Stimulated activated CD4-positive, alpha-beta T cell treated with anti-CD3 and anti-CD28 coated beads, Interleukin-2, amount 100 ng/mL, for 48 hours (primary cell): ENCODE measurements at places on chromosomes 3 and 15.

- DNase-seq = no peak
Measured at GRCh38 chr3:67031986-67032385, 33.9 kb downstream of the KBTBD8 start.

DNA sequence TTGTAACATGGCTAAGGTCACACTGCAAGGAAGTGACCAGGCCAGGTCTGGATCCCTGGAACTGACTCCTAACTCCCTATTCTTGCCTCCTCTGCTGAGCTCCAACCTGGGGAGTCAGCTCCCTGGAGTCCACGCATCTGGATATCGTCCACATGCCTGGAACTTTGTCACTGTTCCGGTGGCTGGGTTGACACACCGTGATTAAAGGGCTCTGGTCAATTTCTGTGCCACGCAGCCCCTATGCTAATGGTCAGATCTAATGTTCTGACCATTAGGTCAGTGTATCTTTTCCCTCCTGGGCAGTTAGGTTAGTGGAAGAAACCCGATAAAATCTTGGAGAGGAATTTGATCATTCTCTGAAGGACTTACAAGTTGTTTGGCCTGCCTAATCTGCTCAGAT is 1.6 kb upstream of the TPM1 start:
- no peak for DNase-seq

DNA sequence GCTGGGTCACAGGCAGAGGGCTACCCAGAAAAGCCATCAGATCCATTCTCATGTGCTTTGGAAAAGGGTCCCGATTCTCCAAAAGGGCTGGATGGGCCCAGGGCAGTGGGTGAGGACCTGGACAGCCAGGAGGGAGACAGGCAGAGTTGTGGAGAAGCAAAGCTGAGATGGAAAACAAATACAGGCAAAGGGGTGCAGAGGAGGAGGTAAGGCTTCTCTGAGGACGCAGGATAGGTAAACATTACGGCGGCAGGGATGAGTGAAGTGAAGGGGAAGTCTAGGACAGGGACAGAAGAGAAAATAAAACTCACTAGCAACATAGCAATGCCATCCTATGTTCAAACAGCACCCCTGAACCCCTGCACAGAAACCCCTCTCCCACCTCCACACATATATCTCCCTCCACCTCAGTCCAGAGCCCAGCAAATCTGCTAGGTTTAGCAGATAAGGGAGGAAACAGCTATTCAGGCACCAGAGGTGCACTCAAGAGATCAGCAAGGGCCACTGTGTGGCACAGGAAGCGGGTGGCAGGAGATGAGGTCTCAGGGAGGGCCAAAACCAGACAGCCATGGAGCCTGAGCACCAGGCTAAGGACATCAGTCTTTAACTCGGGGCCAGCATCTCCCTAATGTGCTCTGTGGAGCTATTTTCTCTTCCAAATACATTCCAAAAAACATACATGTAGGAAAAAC is 51.3 kb downstream of the HOMER2 start:
- DNase-seq = no peak

DNA sequence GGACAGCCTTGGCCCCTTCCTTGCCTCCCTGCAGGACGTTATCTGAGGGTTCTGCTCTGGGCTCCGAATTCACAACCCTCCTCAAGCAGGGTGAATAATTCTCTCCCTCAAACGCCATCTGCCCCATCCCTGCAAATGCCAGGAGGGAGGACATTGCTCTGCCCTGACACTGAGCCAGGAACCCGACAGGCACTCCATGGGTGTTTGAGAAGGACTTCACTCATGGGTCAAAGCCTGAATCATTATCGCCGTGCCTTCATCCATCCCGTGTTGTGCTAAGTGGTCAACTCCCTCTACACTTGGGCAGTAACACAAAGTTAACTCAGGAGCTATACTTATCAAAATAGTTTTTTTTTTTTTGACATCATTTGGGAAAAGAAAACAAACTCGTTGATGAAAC is 261.8 kb upstream of the IGF1R start:
- no peak for DNase-seq

DNA sequence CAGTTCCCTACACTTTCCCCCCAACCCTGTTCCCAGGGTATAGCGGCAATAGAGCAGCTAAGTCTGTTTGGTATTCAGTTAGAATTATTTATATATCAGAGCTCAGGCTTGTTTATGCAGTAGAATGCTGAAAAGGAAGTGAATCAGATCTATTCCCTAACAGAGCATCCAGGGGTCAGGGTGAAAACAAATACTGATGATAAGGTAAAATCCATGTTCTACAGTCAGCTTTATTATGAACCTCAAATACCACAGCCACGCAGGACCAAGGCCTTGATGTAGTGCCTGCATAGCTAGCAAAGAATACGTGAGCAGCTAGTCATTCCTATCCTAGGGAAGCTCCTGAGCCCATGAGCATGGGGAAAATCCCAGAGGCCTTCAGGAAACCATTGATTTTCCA is 229.7 kb upstream of the ICE2 start:
- no peak for DNase-seq

- no peak for DNase-seq
Measured at GRCh38 chr3:97927704-97928103, 44.5 kb downstream of the RIOX2 start.
